Activated CD4-positive, alpha-beta memory T cell treated with anti-CD3 and anti-CD28 coated beads for 36 hours (primary cell): ENCODE measurements at places on chromosomes 5 and 9.

- no peak for DNase-seq
These were observed 13.8 kb upstream of the LARP1 start for GRCh38 chr5:154741415-154741814.

DNA sequence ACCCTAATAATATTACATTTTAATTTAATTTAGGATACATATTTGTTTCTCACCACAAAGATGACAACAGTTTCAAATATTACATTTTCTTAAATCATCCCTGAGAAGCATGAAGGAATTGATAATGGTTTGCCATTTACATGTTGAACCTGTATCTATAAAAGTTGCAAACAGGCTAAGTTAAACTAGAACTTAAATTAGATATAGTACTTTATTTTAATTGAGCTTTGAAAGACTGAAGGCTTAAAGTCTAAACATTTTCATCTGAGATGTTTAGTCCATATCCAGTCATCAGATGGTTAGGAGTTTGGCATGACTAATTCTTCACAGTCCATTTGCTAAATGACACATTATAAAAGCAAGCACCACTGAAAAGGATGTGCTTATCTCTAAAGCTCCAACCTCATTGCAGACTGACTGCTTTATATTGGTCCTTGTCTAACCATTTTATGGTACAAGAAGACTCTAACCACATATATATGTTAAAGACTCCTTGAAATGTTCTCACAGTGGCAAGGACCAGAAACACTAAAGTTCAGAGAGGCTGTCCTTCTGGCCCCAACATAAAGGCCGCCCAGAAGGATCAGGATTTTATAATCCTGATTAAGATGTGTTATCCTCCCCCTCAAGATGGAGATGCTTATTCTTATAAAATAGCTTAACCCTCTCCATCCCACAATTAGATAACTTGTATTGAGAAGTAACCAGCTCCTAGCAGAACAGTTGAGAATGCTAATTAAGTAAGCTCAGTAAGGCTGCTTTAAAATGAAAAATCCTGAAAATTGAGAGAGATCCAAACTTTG, 25.8 kb downstream of the WNT8A start:
- DNase-seq: no peak

GRCh38 chr9:126468141-126468825, 141.7 kb downstream of the MVB12B start:
- DNase-seq: no peak

- no peak for DNase-seq
These were observed 450.3 kb upstream of the CLINT1 start for GRCh38 chr5:158309088-158309807.

- peak; percentile 33 for DNase-seq
These were observed 412 bp downstream of the FGF18 start for GRCh38 chr5:171419688-171420430.

GRCh38 chr9:112044186-112044585, 130.9 kb downstream of the SUSD1 start:
- DNase-seq: no peak

GRCh38 chr5:174571662-174572397, 152.6 kb upstream of the MSX2 start:
- DNase-seq: no peak

GRCh38 chr9:84756731-84757130, 87.2 kb downstream of the NTRK2 start:
- DNase-seq: no peak

- no peak for DNase-seq
These were observed 950 bp upstream of the FNBP1 start for GRCh38 chr9:130043654-130044623.

DNA sequence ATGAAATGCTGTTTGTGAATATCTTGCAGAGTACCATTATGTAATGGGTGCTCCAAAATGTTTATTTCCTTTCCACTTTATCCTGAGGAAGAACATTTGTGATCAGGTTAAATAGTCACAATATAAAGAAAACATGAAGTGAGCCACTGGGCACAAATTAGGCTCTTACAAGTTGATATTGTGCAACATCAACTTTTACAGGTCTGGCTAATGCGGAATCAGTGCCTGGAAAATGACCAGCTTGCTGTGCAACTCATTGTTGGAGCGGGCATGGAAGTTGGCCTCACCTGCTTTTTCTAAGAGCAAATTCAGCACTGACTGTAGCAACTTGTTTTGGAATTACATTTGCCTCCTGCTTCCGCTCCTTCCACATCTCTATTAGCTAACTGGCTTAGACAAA, 216.9 kb upstream of the PLPPR1 start:
- no peak for DNase-seq

DNA sequence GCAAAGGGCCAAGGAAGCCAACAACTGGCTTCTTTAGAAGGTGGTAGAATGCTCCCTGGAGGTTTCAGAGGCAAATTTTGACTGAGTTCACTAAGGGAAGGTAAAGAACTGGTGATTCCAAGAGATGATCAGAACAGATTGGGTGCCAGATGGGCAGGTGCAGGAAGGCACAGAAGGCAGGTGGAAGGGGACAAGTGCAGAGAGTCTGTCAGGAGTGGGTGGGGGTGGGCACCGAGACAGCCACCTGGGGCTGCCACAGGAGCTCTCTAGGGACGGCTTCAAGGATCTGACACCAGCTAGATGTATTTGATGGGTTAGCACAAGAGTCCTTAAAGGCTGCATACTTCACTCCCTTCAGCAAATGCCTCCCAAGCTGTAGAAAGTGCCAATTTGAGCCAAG, 207.3 kb downstream of the PTTG1 start:
- no peak for DNase-seq

DNA sequence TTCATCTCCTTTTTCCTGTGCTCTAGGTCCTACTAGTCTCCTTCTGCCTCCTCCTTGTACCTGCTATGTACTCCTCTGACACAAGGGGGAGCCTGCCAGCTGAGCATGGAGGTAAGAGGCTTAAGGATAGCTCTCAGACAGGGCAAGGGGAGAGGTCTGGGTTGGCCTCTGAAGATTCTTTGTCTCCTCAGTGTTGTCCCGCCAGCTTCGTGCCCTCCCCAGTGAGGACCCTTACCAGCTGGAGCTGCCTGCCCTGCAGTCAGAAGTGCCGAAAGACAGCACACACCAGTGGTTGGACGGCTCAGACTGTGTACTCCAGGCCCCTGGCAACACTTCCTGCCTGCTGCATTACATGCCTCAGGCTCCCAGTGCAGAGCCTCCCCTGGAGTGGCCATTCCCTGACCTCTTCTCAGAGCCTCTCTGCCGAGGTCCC, 3.8 kb downstream of the CREB3 start:
- peak; percentile 72 for DNase-seq

DNA sequence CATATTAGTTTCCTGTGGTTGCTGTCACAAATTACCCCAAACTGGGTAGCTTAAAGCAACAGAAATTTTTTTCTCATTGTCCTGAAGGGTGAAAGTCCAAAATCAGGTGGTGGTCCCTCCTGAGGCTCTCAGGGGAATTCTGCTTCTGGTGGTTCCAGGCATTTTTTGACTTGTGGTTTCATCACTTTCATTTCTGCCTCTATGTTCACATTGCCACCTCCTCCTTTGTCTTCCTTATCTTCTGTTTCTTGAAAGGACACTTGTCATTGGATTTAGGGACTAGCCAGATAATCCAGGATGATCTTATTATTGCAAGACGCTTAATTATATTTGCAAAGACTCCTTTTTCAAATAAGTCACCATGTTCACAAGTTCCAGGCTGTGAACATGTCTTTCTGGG, 43.2 kb downstream of the KCNMB1 start:
- DNase-seq: no peak

- peak; percentile 81 for DNase-seq
These were observed 938 bp downstream of the NINJ1 start for GRCh38 chr9:93132946-93133680.

DNA sequence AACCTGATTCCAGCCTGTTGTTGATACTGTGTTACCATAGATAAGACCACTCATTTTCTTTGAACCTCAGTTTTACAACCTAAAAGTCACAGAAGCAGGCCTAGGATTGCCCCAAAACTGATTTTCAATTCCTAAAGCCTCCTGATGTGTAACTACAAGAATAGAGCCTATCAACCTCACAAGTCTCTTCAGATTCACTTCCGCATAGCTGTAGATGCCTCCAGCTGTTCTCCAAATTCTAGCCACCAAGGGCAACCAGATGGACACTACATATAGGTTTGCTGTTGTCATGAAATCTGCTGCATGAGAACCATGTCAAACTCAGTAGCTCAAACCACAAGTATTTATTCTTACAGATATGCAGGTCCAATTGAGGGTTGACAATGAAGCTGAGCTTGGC, 143.5 kb downstream of the SPATA31D1 start:
- no peak for DNase-seq

DNA sequence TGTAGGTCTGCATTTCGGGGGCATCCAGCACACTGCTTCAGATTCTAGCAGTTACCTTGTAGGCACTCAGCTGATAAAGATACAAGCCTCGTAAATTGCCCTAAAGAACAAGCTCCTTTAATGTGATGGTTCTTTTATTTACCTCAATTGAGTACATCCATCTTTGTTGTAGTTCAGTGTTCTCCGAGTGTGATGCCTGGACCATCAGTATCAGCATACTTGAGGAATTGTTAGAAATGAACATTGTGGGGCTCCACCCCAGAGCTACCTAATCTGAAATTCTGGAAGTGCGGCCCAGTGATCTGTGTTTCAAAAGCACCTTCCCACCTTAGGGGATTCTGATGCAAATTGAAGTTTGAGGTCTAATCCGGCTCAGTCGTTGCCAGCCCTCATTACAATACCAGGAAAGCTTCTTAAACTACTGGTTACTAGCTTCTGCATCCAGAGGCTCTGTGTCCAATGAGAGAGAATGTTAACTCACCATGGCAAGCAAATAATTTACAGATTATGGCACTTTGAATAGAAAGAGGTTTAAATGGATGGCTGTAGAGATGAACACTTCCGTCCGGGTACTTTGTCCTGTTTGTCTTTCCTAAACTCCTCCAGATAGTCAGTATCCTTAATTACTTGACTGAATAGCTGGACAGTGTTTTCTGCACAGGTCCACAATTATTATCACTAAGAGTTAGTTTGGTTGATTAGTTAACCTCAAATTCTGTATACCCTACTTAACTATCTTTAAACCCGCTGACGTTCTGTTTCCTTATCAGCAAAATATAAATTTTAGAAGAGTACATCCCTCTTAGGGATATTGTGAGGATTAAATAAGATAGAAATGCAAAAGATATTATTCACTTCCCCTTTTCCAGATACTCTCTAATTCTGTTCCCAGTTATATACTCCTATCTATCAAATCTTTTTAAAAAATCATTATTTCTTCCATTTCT, 47.9 kb downstream of the RAI14 start:
- DNase-seq: no peak

DNA sequence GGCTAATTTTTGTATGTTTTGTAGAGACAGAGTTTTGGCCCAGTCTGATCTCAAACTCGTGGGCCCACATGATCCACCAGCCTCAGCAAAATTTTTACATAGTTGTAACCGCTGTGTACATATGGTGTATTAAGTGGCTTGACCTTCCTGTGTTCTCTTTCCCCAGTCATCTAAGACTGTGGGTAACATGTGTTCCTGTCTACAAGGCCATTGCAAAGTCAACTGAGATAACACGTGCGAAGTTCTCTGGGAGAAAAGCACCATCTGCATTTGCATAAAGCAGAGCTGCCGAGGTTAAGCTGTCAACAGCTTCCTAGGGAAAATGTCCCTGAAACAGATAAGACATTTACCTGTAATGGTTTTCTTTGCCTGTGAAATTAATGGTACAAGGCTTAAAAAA, 273.7 kb downstream of the FANCC start:
- no peak for DNase-seq

GRCh38 chr5:162529886-162530285, 462.3 kb downstream of the GABRG2 start:
- no peak for DNase-seq

DNA sequence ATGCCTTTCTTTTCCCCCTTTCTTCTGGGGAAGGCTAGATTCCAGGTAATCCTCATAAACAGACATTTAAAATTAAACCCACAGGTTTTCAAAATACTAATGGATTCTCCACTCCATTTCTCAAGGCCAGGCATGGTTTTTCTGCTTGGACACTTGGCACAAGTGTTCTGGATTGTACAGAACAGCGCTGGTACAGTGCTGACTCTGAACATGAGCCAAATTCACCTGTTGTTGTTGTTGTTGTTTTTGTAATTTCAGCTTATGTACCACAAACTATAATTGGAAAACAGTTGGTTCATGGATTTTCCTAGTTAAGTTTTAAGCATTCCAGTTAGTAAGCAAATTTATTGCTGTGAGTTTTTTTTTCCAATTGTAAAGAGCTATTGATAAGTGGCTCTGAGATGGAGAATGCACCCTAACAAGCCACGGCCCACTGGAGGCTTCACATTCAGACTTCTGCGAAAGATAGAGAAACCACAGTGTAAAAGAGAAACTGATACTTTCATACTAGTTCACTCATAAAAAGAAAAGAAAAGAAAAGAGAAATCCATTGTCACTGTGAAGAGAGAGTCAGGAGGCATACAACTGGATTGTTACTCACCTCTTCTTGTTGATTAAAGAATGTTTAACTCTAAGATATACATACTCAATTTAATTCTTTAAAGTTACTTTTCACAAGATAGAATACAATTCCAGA, 16.2 kb upstream of the ITGA1 start:
- DNase-seq: peak; percentile 63

GRCh38 chr9:93045521-93045920, 13.0 kb upstream of the SUSD3 start:
- no peak for DNase-seq

- no peak for DNase-seq
These were observed 27.3 kb downstream of the PNPLA7 start for GRCh38 chr9:137522746-137523455.

- DNase-seq: no peak
These were observed 108.8 kb downstream of the NIPBL start for GRCh38 chr5:36985387-36985786.

DNA sequence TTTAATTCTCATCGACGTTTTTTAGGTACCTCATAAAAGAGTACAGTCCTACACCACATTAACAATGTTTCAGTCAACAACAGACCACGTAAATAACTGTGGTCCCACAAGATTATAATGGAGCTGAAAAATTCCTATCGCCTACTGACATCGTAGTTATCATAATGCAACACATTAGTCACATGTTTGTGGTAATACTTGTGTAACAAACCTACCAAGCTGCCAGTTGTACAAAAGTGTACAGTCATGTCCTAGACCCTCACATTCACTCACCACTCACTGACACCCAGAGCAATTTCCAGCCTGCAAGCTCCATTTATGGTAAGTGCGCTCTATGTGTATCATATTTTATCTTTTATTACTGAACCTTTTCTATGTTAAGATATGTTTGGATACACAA, 16.8 kb downstream of the GNAQ start:
- DNase-seq: no peak

DNA sequence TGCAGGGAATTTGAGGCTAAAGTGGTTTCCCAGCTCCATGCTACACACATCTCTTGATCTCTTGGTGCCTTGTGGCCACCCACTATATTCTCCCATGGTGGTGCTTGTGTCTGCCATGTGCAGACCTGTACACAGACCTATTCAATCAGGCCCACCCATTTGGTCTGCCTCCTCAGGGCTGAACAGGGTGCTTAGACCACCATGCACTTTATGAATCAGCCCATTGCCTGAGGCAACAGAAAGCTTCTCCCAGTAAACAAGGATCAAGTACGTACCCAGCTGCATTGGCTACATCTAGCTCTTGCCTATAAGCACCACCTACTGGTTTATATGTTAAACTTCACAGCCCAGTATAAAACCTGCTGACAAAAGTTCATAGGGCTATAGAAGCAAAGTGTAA, 664.3 kb upstream of the EDIL3 start:
- DNase-seq: no peak
